ENCODE measurements at places on chromosomes 2 and 18.

DNA sequence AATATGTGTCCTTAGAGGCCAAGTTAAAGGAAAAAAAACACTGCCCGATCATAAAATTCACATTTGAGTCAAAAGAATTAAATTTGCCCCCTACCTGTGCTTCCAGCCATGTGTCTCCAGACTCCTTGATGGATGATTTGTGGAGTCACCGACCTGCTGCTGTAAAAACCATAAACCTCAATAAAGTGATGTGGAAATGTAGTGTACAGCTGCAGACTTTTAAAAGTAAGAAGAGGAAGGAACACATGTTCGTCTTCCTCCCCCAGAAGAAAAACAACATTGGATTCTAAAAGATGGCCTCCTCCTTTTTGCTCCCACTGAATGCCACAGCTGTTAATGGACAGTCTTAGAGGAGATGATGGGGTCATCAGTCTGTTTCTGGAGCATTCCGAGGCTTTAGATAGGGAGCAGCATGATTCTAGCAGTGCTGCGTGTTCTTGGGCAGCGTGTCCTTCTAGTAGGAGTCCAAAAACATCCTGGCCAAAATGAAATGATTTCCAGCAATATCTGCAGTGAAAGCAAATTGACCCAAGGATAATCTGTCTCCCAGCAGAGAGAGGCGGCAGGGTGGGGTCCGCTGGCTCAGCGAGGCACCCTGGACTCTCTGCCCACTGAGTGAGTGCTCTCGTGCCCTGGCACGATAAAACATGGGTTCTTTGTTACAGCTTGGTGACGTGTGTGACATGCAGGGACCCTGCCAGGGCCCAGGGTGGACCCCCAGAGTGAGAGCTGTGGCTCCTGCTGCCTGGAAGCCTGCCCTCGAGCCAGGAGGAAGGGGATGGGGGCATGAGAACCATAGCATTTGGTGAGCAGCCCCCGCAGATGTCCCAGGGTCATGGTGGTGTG lies 196.1 kb downstream of the FAM210A start:
- no peak for DNase-seq

- DNase-seq = no peak
These were observed 122.5 kb downstream of the IRS1 start for GRCh38 chr2:226677080-226677479.

GRCh38 chr2:16117021-16117700 lies 176.8 kb downstream of the MYCN start:
- no peak for DNase-seq

DNA sequence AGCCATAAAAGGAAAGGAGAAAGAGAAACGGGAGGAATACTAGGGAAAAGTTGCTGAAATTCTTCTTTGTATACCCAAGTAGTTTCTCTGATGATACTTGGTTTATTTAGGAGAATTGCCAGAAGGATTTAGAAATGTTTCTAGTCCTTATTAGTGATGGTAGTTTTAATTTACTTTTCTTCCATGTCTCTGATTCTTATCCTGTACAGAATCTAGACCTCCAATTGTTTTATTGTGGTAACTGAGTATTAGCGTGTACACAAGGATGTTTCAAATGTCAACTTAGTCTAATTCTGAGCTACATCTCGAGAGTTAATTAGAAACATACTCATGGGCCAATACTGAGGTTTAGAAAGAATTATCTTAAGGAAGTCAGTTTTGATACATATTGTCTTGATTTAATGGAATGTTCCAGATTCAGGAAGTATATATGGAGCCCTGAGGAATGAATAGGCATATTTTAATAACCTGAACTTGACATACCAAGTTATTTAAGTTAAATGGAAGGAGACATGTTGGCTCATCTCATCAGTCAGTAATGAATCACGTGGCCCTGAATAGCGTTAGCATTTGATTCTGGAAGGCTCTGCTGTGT lies 219.6 kb downstream of the LTBP1 start:
- DNase-seq = no peak

DNA sequence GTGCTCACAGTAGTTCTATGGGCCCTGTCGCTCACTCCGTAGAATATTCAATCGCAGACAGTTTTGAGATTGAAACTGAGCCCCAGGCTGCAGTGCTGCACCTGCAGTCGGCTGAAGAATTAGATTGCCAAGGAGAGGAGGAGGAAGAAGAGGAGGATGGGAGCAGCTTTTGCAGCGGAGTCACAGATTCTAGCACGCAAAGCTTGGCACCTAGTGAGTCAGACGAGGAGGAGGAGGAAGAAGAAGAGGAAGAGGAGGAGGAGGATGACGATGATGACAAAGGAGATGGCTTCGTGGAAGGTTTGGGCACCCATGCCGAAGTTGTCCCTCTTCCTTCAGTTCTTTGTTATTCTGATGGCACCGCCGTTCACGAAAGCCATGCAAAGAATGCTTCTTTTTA lies 115.2 kb downstream of the GALNT3 start:
- no peak for DNase-seq

DNA sequence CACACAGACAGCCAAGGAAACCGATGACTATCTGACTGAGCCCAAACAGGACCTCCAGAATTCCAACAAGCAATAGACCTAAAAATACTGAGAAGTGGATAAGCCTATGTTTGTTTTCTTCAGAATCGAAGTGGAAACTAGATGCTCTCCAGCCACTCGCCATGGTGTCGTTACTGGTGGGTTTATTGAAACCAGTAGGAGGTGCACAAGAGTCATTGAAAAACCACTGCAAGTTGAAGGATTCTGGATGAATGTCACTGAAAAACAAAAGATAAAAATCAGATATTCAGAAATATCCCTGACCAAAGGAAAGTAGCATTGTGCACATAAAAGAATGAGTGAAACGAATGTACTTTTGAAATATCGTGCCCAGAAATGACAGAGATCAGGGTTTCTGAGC lies 15.3 kb downstream of the TM4SF20 start:
- no peak for DNase-seq

GRCh38 chr2:159939946-159940345 lies 122.5 kb downstream of the PLA2R1 start:
- no peak for DNase-seq

GRCh38 chr2:112182581-112183034 lies 44.4 kb downstream of the FBLN7 start:
- no peak for DNase-seq

- no peak for DNase-seq
These were observed 28.4 kb downstream of the MCEE start for GRCh38 chr2:71101656-71102055.

DNA sequence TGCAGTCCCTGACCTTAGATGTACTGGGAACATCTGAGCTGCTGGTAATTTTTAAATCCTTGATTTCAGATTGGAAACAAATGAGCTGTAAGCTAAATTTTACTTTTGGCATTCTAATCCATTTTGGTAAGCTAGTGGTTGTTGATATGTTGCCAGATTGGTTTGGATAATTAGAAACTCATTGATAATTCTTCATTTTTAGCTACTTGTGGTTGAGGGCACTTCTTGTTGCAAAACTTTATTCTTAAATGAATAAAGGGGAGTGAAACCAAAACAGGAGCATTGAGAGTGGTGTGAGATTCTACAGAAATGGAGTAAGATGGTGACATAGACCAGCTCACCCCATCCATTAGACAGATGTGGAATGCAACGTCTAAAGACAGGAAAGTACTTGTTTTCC lies 64.5 kb downstream of the ITGB1BP1 start:
- no peak for DNase-seq

DNA sequence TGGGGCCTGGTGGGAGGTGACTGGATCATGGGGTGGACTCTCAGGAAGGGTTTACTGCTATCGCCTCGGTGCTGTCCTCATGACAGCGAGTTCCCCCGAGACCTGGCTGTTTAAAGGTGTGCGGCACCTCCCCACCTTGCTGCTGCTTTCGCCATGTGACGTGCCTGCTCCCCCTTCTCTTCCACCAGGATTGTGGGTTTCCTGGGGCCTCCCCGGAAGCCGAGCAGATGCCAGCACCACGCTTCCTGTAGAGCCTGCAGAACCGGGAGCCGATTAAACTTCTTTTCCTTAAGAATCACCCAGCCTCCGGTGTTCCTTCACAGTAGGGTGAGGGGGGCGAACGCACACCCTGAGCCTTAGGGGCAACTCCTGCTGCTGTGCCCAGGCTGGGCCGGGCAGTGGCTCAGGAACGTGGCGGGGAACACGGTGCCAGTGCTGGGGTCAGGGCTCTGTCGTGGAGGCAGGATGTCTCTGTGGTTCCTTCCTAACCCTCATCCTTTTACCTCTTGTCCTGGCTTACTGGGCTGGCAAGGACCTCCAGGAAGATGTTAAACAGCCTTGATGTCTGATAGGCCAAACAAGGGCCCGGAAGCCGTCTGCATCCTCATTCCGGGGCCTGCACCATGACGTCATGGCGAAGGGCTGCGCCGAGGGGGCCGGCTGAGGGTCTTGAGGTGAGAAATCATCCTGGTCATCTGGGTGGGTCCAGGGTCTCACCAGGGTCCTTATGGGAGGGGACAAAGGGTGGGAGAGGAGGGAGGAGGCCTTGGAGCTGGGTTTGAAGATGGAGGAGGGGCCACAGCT lies 12.7 kb downstream of the NEU4 start:
- no peak for DNase-seq

- DNase-seq = no peak
These were observed 467.7 kb downstream of the EPHA4 start for GRCh38 chr2:221104361-221104811.

- no peak for DNase-seq
These were observed 16.5 kb downstream of the OSBPL1A start for GRCh38 chr18:24381126-24381525.

DNA sequence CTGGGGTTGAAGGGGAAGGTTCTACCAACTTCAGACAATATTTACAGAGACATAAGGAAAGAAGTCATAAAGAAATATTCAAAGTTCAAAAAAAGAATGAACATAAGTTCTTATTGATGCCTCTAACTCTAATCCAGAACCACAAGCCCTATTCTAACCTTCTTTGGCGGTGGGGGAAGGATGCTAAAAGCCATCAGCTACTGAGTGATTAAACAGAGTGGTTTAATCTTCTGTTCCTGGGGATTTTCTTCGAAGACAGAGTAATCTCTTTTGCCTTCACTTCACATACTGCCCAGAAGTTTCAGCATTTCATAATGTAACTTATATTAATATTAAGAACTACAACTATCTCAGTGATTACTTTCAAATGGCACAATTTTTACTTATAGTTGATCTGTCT lies 51.2 kb upstream of the TXNDC2 start:
- DNase-seq = no peak

- no peak for DNase-seq
These were observed 39.5 kb downstream of the USP34 start for GRCh38 chr2:61431345-61431744.

DNA sequence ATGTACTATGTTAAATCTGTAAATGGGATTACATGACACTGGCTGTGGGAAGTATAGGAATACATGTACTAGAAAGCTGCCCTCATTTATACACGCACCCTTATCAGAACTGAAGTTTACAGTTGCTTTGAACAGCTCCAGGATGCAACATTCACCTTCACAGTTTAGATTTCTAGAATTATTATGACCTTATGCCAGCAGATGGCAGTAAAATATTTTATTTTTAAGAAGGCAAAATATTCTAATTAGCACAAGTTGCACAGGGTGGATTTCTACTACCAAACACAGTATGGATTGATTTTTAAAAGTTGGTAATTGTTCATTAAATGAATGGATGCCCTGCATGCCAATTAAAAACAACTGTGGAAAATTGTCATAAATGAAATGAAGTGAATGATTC lies 670.4 kb downstream of the KCNJ3 start:
- DNase-seq = no peak

GRCh38 chr18:51195451-51196117 lies 1.9 kb downstream of the MEX3C start:
- DNase-seq = peak; percentile 12

DNA sequence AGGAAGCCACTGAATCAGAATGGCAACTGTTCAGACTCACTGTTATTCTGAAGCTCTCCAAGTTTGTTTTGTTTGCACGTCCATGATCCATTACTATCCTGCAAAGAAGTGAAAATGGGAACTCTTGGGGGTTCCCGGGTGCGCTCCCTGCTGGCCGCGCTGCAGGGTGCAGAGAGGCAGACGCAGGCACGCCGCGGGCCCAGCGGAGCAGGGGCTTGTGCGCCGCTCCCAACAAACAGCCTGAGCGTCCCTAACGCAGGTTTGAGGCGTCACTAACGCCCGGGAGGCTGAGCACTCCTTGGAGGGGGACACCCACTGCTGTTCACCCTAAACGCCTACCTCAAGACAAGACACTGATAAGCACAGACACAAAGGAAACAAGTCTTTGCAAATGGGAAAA lies 14.3 kb upstream of the PIEZO2 start:
- DNase-seq = no peak

GRCh38 chr2:12712881-12713280 lies 3.9 kb upstream of the TRIB2 start:
- no peak for DNase-seq

GRCh38 chr2:18001671-18002070 lies 123.2 kb downstream of the KCNS3 start:
- no peak for DNase-seq

GRCh38 chr2:12080360-12080759 lies 333.9 kb downstream of the LPIN1 start:
- DNase-seq = no peak

GRCh38 chr2:222232372-222232771 lies 66.4 kb downstream of the PAX3 start:
- no peak for DNase-seq

GRCh38 chr2:138960191-138960590 lies 180.0 kb upstream of the NXPH2 start:
- no peak for DNase-seq

All from NK-92 treated with Interleukin-12 subunit alpha and Interleukin-12 subunit beta, amount 100 ng/mL, for 24 hours (cell line).